Brain (organoid and tissue), 16 donors: ENCODE measurements at places on chromosomes 13 and 19. TPM values are rescaled to one million over a fixed set of nuclear protein-coding genes. Genes with fewer than 3 reads are reported as not detected.
A peak's percentile ranks its signal among the peaks of the same experiment; 100 is the strongest.

Gene LIM2
- not detected for polyA plus RNA-seq

Gene CCDC70
- not detected for polyA plus RNA-seq

Gene SIAH3
- polyA plus RNA-seq: 0.39 TPM

Gene KLF1
- 1.3 TPM for polyA plus RNA-seq

GRCh38 chr13:113121183-113121927 lies 1.2 kb upstream of the F10 start:
- DNase-seq: no peak

DNA sequence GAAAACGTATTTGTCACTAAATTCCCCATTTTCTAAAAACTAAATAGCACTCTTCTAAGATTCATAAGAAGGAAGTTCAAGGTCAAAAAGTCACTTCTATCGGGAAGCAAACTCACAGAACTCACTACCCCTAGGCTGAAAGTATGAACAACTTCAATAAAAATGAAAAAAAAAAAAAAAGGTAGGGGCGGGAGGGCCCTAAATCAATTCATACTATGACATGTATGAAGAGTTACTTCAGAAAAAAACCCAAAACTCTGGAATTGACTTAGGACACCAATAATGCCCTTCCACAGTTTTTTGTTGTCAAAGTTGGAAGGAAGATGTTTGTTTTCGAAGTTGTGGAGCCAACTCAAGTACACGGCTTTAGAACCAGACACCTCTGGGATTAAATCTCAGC lies 1.1 kb downstream of the SUCLA2 start:
- DNase-seq: no peak

DNA sequence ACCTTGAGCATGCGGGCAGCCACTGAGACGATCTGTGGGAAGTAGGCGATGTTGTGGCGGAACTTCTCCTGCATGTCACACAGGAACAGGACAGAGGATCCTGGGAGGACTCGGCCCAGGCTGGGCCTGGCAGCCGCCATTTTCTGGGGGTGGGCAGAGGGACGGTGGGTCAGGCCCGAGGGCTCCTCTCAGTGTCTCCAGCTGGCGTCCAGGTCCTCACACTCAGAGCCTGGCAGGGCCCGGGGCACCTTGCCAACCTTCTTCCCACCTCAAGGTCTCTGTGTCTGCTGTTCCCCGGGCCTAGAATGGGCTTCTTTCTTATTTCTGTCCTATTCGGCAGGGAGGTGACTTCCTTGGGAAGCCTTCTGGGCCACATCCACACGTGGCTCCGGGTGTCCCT lies 5.1 kb downstream of the ISOC2 start:
- DNase-seq: no peak

GRCh38 chr13:54989418-54989817 lies 1960.8 kb downstream of the OLFM4 start:
- no peak for DNase-seq

DNA sequence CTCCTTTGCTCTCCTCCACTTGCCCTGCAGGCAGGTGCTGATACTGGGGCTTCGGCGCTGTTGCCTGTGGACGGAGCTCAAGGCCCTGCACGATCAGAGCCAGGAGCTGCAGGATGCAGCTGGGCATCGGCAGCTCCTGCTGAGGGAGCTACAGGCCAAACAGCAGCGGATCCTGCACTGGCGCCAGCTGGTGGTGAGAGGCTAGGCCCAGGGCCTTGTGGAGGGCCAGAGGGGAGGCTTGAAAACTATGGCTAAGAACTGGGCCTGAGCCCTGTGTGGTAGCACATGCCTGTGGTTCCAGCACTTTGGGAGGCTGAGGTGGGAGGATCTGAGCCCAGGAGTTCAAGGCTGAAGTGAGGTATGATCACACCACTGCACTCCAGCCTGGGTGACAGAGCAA lies 6.3 kb downstream of the HAUS5 start:
- DNase-seq: no peak

- no peak for DNase-seq
Observed at GRCh38 chr13:51096131-51096530, 14.9 kb downstream of the C13orf42 start.

DNA sequence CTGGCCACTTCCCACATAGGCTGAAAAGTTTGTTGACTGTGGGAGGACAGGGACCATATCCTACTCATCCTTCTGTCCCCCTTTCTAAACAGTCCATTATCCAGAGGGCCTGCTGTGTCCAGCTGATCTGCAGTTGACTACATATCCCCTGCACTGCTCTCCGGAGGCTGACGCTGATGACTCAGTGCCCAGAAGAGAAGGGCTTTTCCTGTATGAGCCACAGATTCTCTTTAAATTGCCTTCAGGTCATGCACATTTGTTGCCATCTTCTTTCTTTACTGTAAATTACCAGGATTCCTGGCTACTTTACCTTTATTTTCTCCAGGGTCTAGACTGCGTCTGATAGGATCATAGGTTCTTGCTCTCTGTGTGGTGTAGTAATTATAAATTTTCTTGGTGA lies 125.2 kb downstream of the LACC1 start:
- no peak for DNase-seq

- no peak for DNase-seq
Observed at GRCh38 chr19:29396925-29397324, 128.9 kb upstream of the VSTM2B start.

- peak; percentile 27 for DNase-seq
Observed at GRCh38 chr13:111213964-111214726, 99.0 kb downstream of the ARHGEF7 start.

DNA sequence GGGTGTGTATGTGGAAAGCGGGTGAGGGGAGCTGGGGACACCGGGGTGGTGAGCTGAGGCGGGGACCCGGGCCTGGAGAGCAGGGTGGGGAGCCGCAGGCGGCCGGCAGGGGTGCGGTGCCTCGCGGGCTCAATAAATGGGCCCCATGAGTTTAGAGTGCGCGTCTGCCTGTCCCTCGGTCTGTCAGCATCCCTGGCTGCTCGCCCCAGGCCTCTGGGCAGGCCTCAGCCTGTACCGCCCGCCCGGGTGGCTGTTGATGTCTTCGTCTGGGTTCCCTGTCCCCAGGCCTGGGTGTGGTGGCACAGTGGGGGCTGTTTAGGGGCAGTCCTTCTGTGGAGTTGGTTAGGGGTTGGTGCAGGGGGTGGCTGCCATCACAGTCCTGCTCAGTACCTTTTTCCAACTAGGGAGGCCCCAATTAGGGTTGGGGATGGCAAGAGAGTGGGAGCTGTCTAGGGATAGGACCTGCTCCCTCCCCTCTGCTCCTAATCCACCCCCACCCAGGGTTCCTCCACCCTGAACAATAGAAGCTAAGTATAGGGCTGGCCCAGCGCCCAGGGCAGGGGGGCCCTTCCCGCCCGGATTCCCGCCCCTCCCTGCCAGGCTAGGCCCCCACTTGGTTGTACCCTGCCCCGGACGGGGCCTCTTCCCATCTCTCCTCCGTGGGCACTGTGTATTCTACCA lies 12.2 kb downstream of the CIC start:
- peak; percentile 33 for DNase-seq

DNA sequence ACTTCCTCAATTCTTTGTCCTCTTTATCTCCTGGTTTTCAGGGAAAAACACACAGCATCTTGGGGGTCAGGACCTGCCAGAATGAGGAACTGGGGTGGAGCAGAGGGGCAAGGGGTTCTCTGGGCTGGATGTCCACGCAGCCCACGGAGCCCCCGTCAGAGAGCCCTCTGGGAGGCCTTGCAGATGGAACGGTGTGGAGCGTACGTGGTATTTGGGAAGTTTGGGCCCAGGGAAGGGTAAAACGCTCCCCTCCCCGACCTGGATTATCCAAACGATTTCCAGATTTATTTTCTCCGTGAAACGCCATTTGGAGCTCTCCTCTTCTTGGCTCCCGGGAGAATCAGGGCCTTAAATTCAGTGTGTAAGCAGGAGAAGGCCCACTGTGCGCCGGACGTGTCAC lies 51.7 kb upstream of the ZNF536 start:
- no peak for DNase-seq

- DNase-seq: no peak
Observed at GRCh38 chr13:99725644-99726043, 224.4 kb downstream of the TM9SF2 start.

DNA sequence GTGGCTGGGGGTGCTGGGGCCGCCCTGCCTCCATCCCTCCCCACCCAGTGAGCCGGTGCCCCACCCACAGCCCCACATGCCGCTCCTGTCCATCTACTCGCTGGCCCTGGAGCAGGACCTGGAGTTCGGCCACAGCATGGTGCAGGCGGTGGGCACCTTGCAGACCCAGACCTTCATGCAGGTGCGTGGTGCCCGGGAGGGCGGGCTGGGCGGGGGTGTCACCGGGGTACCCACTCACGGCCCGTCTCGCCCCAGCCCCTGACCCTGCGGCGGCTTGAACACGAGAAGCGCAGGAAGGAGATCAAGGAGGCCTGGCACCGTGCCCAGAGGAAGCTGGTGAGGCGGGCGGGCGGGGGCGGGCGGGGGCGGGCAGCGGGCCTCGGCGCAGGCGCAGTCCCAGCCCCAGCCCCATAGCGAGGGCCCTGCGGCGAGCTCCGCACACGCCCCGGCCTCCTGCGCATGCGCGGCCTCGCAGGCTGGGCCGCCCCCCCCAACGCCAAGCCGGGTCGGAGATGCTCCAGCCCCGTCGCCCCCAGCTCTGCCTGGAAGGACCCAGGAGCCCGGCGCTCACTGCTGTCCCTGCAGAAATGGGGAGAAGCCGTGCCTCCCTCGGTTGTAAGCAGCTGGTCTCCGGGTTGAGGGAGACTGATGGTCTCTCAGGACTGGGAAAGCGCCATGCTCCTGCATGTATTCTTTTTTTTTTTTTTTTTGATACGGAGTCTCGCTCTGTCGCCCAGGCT lies 7.7 kb downstream of the ARHGAP45 start:
- DNase-seq: peak; percentile 67

DNA sequence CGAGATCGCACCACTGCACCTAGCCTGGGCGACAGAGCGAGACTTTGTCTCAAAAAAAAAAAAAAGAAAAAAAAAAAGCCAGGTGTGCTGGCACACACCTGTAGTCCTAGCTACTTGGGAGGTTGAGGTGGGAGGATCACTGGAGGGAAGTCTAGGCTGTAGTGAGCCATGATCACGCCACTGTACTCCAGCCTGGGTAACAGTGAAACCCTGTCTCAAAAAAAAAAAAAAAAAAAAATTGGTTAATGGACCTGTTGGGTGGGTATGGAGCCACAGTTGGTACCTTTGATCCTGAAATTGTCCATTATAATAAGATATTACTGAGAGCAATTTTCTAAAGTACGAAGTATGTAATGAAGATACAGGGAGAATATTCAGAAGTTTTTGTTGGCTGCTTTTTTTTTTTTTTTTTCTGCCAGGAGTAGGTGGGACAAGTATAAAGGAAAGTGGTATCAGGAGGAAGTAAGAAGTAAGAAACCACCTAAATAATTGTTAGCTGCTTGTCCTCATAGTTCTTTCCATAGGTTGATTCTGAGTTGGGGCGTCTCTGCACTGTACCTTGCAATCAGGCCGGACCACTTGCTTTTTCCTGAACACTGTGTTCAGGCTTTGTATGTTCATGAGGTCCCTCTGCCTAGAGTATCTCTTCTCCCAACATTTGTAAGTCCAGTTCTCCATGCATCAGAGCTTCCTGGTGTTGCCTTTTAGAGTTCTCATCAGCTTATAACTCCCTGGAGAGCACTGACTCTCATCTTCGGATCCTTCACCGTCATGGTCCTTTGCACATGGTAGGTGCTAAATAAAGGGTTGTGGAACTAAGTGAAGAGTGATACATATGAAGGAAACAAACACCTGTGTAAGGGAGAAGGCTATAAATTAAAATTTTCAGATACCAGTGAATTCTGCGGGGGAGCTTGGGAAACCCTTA lies 31.7 kb downstream of the ARHGAP35 start:
- no peak for DNase-seq

DNA sequence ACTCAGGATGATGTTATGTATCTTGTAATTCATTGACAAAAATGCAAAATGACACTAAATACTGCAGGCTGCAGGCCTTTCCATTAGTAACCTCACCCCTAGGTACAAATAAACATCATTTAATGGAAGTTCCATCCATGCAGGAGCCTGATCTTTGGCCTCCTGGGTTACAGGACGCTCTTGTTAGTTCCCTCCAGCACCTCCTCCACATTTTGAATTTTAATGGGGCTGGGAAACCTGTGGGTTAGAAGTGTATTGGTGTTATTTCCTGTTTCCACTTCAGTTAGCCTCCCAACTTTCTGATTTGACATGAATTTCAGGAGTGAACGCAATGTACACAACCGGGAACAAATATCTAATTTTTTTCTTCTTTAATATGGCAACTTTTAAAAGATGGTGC lies 237.1 kb upstream of the ARGLU1 start:
- DNase-seq: no peak
